ENCODE measurements at places on chromosomes 7 and 10. TPM values are rescaled to one million over a fixed set of nuclear protein-coding genes. Genes with fewer than 3 reads are reported as not detected.

SLIT1 gene
- total RNA-seq: not detected

CLDN4 gene
- total RNA-seq: 1.5 TPM

LDB3 gene
- not detected for total RNA-seq

HOXA11 gene
- 1.3 TPM for total RNA-seq

USP6NL gene
- total RNA-seq: 7.1 TPM

ASB4 gene
- 0.47 TPM for total RNA-seq
